NCI-H748 treated with DMSO at 0.1 percent for 48 hours (cell line): ENCODE measurements at places on chromosomes 13 and 19.

DNA sequence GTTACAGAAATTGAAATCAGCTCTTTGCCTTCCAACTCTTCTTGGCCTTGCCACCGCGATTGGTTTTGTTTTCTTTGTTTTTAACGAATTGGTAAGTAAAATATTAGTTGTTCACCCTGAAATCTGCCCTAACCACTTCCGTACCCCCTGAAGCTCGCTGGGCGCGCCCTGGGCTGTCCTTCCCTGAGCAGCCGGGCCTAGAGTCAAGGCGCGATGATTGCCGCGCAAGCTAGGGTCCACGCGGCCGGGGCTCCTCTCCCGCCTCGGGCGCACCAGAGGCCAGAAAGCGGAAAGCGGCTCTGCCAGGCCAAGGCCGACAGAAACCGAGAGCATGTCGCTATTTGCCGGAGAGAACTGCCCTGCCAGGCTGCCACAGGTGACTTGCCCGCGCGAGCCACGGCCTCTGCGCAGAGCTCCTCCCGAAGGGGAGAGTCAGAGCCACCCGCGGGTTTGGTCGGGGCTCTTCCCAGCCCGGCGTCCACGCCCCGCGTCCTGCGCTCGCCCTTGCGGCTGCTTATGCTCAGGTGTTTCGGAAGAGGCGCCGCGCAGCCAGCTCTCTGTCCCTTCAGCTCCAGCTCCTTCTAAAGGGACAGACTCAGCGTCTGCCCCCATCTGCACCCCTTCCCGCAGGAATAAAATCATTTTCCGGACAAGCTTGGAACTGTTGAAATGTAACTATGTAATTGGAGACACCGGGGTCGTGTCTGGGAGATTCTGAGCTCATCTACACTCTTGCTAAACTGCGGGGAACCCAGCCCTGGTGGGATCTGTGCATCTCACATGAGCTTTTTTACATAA, 6.6 kb upstream of the CDX2 start:
- no peak for DNase-seq

DNA sequence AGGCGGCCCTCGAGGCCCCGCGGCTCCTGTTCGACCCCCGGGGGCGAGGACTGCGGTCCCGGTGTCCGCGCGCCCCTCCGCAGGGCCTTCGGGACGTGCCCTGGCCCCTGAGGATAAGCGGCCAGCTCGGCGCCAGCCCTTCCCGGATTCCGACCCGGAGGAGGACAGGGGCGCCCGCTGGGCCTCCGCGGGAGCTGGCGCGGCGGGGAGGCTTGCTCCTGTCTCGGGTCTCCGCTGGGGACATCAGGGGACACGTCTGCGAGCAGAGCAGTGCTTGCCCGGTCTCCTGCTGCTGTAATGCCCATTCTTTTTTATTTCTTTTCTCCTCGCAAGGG, 829 bp downstream of the B3GLCT start:
- DNase-seq = no peak

GRCh38 chr19:49818649-49819370, 721 bp downstream of the MED25 start:
- no peak for DNase-seq

DNA sequence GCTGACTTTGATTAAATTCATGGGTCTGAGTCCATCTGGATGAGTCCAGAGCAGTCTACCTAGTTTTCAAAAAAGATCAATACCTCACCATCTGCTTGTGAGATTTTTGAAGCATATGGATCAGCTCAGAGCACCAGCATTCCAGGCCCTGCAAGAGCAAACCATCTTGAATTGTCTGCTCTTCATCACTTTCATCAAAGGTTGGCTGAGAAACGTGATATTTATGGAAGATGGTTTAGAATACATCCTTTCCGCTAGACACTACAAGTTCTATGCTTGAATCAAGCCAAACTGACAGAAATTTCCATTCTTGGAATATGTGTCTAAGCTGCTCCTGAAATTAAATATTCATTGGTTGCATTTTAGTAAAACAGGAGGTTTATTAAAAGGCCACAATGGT, 190.3 kb downstream of the KCNRG start:
- no peak for DNase-seq

- DNase-seq = no peak
These were observed 2.0 kb upstream of the DMWD start for GRCh38 chr19:45794627-45795026.

DNA sequence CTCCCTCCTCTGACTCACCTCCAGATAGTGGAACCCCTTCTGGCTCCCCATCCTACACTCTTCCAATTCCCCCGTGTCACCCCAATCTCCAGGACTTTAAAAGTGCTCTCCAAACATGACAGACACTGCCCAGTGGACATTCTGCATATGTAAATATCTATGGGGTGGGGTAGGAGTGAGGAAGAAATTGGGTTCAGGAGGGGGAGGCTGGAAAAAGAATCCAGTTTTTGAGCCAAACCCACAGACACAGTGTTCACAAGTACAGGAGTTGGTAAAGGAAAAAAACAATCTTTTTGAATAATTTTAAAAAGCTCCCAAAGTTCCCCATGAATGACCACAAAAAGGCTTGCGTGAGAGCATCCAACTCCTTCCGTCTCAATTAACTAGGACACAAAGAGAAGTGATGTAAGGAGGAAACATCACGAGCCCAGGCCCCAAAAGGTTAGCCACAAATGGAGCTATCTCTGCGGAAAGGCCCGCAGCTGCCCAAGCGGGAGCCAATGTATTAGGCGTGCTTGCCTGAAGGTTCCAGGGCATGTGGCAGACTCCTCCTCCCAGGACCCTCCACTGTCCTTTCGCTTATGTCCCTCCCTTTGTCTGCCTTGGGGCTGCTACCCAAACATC, 18.0 kb downstream of the ZC3H4 start:
- DNase-seq = no peak

DNA sequence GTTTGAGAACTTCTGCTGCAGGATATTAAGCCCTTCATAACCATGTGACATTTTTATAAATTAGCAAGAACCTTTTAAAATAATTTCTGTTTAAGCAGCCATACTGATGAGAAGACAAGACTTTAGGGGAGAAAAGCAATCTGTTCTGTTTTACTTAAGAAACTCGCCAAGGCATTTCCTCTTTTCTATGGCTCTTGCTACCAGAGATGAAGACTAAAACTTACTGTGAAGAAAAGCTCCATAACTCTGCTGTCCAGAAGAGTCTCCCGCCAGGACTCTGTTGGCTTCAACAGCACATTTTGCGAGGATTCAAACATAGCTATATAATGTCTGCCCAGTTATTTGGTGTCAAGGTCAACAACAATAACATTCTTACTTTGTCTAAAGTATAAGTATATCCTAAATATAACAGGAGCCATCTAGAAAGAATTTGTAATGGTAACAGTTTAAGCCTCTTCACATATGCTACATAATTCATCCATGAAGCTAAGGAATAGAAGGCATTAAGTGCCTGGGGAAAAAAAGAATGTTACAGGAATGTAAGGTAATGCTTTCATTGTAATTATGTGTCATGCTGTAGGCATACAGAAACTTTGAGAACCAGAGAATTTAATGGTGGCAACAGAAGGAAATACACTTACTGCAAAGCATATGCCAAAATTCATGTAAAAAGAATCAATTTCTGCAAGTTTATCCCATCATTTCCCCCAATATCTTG, 53.2 kb upstream of the EEF1AKMT1 start:
- no peak for DNase-seq

DNA sequence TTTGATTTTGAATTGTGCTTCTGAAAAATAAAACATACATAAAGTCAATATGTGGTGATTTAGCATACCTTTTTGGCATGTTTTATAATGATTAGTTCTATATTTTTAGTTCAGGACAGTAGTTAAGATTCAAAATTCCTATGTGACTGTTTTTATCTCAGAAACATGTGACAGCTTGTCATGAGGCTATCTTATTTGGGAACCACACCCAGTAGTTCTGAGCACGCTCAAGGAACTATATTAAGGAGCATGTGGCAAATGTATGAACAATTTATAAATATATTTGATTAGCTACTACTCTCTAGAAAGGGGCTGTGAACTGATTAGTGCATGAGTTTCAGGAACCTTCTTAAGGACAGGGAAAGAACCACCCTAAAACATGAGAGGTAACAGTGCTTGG, 38.8 kb downstream of the FGF9 start:
- DNase-seq = no peak

- DNase-seq = no peak
These were observed 4.8 kb downstream of the SEMA6B start for GRCh38 chr19:4554717-4555116.

DNA sequence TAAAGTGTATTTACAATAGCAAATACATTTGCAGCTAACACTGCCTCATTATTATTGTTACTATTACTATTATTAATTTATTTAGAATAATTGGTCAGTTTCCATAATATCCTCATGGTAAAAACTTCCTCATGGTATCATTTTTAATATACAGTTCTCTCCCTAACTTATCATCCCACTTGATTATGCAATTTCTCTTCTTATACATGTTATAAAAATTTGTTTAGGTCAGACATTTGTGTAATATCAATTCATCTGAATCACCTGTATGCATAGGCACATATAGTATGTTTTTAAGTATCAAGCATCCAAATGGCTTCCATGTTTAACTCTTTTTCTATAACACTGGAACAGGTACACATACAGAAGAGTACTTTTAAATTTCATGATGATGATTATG, 210.8 kb upstream of the STARD13 start:
- no peak for DNase-seq

GRCh38 chr13:67964986-67965385, 734.9 kb upstream of the PCDH9 start:
- no peak for DNase-seq

- DNase-seq = no peak
These were observed 31.3 kb upstream of the FOXO1 start for GRCh38 chr13:40697711-40698110.

DNA sequence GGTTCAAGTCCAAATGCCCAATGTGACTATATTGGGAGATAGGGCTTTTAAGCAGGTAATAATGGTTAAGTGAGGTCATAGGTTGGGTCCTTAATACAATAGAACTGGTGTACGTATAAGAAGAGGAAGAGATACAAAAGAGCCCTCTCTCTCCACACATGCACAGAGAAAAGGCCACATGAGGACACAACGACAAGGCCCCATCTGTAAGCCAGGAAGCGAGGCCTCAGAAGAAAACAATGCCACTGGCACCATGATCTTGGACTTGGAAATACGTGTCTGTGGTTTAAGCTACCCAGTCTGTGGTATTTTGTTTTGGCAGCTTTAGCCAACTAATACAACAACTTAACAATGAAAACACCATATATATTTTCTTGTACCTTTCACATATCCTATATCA, 23.4 kb upstream of the RFC3 start:
- DNase-seq = no peak

- no peak for DNase-seq
These were observed 176.2 kb downstream of the FOXO1 start for GRCh38 chr13:40490086-40490758.

DNA sequence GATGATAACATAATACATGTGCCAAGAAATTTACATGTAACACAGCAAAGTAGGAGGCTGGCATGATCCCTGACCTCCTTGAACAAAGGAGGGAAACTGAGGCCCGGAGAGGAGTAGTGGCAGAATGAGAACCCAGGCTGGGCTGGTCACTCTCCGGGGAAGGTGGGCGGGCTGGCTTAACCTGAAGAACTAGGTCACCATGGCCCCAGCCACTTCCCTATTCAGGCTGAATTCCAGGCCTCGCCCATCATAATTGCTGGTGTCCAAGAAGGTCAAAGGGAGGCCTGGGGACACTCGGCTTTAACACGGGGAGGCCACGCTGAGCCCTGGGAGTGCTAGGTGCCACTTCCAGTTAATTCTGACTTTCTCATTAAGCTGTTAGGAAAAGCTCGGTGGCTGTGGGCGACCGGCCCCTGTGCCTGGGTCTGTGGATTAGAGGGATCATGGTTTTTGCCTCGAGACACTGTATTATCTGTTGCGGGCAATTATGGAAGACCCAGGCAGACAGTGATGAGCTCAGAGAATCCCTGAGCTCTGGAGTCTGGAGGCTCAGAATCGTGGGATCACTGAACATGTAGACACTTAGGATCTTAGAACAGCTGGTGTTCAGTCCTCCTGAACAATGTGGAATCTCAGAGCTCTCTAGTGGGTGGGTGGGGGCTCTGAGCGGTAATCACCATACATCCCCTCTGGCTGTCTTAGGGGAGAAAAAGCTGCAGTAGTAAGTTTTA, 5.0 kb upstream of the TINCR start:
- no peak for DNase-seq

- DNase-seq = no peak
These were observed 73.3 kb upstream of the FNDC3A start for GRCh38 chr13:48902368-48902767.

DNA sequence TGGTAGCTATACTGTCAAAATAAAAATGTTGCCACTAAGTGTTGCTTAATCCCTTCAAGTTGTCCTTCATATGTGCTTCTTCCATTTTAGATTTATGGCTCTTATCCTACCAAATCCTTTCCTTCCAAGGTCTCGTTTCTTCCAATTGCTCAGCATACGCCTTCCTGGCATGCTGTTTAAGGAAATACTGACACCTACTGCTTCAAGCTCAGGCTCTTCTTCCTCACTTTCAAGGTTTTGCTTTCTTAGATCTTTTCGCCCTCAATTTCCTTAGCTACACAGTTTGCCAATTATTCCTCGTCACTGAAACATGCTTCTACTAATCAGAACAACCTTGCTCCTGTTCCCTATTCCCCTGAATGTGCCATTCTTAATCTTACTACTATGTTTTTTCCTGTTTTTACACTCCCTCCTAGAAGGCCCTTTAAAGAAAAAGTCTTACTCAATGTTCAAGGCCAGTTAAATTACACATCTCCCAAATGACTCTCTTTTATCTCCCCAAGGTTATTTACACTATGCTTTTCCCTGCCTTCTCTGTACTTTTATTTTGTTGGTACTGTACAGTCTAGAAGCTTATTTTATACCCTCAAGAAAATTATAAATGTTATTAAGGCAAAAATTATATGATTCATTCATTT, 343.1 kb downstream of the MZT1 start:
- DNase-seq = no peak
